Activated naive CD8-positive, alpha-beta T cell treated with anti-CD3 and anti-CD28 coated beads, Interleukin-2, amount 50 U/mL, for 24 hours (primary cell): ENCODE measurements at places on chromosomes 4 and X.

DNA sequence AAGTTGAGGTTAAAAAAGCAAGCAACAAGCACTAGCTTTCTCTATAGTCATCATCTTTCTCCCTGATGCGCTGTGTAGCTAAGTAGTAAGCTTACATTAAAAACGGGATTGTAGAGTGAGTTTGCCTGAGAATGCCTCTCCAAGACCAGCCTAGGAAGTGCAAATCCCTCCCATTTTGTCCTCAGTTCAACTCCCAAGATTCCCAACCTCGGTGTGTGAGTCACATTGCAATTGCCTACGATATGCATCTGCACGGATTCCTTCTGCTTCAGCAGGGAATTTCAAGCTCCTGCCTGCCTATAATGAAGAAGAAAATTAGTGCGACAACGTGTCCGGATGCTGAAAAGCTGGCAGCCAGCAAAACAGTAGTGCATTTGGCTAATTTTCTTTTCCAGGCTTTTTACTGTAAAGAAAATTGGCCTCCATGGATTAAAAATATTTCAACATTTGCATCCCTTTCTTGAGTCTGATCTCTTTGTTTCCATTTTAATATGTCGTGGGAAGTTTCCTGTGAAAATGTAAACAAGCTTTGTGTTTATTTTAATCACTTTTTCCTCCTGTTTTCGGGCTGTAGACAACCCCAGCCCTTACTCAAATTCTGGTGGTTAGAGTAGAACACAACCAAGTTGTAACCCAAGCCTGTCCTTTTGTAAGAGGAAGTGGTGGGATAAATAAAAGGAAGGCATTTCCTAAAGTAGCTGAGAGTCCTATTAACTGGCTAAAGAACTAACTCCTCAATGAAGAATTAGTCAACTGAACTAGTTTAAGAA lies 58.4 kb upstream of the TET2 start:
- no peak for DNase-seq
- H3K27me3 ChIP-seq, result peaks cover 8% of the 10 kb centered on the region
- H3K4me3 ChIP-seq, result no peak overlapping the region
- no peaks in the 10 kb centered on the region for H3K4me1 ChIP-seq
- peaks cover 2% of the 10 kb centered on the region for H3K36me3 ChIP-seq

DNA sequence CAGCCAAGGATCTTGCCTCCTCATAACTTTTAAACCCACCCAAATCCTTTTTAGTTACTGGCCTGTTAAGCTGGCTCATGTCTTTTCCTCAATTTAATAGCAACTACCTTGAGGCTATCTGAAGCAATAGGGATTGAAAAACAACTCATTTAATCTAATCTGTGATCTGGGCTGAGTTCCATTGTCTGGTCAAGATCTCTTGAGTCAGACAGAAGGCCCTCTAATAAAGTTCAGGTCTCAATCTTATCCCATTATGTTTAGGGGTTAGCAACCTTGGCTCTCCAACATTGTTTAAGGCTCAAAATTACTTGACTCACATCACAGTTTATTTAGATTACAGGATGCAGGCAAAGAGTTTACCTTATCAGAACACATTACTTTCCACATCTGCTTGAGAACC lies 436.1 kb downstream of the ANKRD50 start:
- no peaks in the 10 kb centered on the region for H3K36me3 ChIP-seq
- H3K27ac ChIP-seq, result no peak overlapping the region
- no peak for DNase-seq
- H3K4me1 ChIP-seq, result no peaks in the 10 kb centered on the region

DNA sequence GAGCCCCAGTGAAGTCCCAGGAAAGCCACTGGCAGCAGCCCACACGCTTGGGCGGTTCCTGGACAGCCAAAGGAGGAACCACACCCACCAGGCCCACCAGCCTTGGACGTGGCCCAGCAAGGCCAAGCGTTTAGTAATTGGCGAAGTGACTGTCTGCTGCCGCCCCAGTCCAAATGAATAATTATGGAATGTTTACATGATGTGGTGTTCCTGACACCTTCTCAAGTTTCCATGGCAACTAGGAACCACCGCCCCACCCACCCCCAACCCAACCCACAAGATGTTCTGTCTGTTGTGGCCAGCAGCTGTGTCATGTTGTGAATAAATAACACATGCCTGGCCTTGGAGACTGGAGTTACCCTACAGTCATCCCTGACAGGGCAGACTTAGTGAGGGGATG lies 22.3 kb downstream of the APLN start:
- no peak overlapping the region for H3K4me3 ChIP-seq
- H3K27me3 ChIP-seq, result no peaks in the 10 kb centered on the region
- DNase-seq, result no peak
- H3K27ac ChIP-seq, result no peak overlapping the region

GRCh38 chrX:64191281-64192010 lies 14.1 kb downstream of the AMER1 start:
- H3K4me3 ChIP-seq, result no peak overlapping the region
- no peaks in the 10 kb centered on the region for H3K27me3 ChIP-seq
- H3K36me3 ChIP-seq, result peaks cover 10% of the 10 kb centered on the region
- no peaks in the 10 kb centered on the region for H3K4me1 ChIP-seq

- DNase-seq, result no peak
- no peaks in the 10 kb centered on the region for H3K27me3 ChIP-seq
- H3K4me1 ChIP-seq, result no peaks in the 10 kb centered on the region
- H3K27ac ChIP-seq, result no peak overlapping the region
- H3K4me3 ChIP-seq, result no peak overlapping the region
- H3K36me3 ChIP-seq, result no peaks in the 10 kb centered on the region
These were observed 226.6 kb upstream of the PITX2 start for GRCh38 chr4:110849461-110849860.

DNA sequence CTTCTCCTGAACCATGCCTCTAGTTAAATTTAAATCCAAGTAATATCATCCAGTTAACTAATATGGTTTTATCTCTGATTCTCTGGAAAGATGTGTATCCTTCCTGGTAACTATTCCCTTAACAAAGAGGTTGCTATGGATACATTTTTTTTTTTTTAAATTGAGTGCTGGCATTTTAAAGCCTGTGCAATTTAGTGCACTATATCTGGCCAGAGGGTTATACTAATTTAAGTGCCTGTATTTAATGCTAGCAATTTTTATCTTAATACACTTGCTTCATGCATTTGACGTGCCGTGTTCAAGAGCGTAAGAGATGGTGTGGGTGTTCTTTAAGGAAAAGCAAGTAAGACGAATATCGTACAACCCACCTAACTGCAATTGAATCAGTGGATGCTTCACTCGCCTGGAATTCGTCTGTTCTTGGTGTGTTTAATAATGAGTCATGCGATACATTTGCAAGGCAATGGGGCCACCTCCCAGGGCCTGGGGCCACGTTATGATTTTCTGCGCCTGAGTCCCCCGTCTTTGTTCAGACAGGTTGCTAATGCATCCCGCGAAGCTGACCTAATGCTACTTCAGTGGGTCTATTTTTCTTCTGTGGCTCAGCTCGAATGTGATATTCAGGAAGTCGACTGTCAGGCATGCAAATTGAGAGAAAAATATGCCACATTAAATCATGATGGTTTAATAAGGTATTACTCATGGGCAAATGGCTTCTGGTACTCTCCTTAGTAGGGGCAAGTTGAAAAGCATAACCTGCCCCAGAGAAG lies 14.2 kb upstream of the MID1 start:
- H3K27me3 ChIP-seq, result peaks cover 3% of the 10 kb centered on the region
- no peak overlapping the region for H3K4me3 ChIP-seq

DNA sequence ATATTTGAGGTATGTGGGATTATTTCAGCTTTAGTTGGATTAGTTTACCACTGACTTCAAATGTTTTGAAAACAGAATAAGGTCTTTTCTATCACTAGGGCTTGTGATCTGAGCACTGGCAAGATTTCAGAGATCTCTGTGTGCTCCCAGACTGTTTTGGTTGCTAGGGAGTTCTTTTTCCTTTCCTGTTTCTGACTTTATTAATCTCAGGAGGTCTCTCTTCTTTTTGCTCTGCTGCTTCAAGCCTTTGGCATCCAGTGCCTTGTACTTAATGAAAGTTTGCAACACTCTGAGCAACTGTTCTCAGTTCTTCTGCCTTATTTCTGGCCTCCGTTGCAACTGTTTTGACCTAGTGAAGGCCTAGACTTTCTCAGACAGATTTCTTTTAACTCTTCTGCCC lies 32.1 kb upstream of the PAQR3 start:
- no peak overlapping the region for H3K4me3 ChIP-seq
- H3K27me3 ChIP-seq, result peaks cover 2% of the 10 kb centered on the region
- H3K27ac ChIP-seq, result no peak overlapping the region
- H3K36me3 ChIP-seq, result no peaks in the 10 kb centered on the region

DNA sequence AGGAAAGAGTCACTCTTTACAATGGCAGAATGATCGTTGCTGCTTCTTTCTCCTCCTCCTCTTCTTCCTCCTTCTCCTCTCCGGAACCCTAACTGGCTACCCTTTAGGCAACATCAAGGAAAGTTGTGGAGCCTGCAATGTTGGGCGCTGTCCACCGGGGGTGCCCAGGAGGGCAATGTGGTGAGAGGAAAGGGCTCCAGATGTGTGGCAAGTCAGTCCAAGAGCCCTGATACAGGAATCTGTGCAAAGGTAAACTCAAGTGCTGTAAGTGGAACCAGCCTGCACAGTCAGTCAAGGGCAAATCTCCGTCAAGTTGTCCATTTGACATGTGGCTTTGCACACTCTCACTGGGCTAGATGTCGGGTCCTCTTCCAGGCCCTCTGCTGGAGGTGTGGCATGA lies 2.8 kb downstream of the RTL5 start:
- no peak overlapping the region for H3K4me3 ChIP-seq
- H3K27ac ChIP-seq, result no peak overlapping the region
- no peaks in the 10 kb centered on the region for H3K36me3 ChIP-seq
- no peak for DNase-seq
- peaks cover 42% of the 10 kb centered on the region for H3K27me3 ChIP-seq

DNA sequence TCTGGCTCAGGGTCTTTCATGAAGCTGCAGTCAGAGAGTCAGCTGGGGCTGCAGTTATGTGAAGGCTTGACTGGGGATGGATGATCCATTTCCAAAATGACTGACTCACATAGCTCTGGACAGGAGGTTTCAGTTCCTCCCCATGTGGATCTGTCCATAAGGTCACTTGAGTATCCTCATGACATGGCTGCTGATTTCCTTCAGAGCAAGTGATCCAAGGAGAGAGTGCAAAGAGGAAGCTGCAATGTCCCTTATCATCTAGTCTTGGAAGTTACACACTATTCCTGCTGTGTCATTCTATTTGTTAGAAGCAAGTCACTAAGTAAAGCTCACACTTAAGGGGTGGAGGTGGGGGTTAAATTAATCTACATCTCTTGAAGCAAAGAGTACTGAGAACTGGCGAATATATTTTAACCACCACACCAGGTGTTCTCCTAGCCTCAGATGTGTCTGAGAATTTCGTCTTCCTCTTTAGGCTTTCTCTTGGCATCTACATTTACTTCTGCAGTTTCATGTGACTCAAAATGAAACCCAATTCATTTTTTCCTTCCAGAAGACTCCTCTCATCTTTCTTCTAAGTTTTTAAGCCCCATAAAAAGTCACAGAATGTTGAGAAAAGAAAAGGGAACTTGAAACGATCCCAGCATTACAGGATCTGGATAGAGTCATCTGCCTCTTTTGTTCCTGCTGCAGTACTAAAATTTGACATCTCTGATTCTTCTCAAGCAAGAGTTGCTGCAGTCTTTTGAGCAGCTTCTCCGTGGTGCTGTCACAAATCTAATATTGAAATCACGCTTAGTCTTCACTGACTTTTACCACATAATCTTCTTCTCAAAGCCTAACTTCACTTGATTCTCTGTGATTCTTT lies 3.8 kb upstream of the GRPR start:
- peak overlapping the region; percentile 56 for H3K27ac ChIP-seq
- peaks cover 6% of the 10 kb centered on the region for H3K27me3 ChIP-seq
- peaks cover 24% of the 10 kb centered on the region for H3K4me1 ChIP-seq

DNA sequence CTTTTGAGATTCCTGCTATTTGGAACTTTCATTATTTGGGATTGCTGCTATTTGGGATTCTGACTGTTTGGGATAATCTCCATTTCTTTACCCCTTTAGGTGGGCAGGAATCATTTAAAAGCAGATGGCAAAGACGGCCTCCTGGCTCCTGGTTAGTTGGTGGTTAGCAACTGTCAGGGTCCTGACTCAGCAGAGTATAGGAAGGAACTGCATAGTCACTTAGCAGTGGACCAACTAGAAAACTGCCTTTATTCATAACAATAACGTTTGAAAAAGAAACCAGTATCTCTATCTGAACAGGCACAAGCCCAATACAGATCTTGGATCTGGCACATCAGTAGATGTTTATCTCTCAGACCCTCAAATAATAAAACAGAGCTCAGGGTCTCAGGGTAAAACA lies 469.7 kb upstream of the FGF16 start:
- no peak overlapping the region for H3K27ac ChIP-seq
- H3K27me3 ChIP-seq, result peaks cover 4% of the 10 kb centered on the region
- no peaks in the 10 kb centered on the region for H3K4me1 ChIP-seq
- H3K36me3 ChIP-seq, result no peaks in the 10 kb centered on the region
- no peak overlapping the region for H3K4me3 ChIP-seq

DNA sequence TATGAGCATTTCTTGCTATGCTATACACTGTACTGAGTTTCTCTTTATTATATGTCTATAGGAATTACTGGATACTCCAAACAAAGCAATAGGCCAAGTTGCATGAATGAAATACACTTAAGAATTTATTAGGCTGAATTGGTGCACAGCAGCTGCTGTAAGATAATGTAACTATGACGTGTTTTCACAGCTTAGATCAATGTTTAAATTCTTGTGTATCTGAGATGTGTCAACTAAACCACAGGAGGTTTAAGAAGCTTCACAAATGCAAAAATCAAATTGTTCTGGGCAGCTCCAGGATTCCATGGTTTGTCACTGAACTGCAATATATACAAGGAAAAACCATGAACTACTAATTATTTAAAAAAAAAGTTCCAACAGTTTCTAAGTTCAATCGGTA lies 156.7 kb downstream of the MAPK10 start:
- H3K27me3 ChIP-seq, result no peaks in the 10 kb centered on the region
- H3K27ac ChIP-seq, result no peak overlapping the region
- no peak overlapping the region for H3K4me3 ChIP-seq
- H3K36me3 ChIP-seq, result no peaks in the 10 kb centered on the region
- H3K4me1 ChIP-seq, result no peaks in the 10 kb centered on the region

DNA sequence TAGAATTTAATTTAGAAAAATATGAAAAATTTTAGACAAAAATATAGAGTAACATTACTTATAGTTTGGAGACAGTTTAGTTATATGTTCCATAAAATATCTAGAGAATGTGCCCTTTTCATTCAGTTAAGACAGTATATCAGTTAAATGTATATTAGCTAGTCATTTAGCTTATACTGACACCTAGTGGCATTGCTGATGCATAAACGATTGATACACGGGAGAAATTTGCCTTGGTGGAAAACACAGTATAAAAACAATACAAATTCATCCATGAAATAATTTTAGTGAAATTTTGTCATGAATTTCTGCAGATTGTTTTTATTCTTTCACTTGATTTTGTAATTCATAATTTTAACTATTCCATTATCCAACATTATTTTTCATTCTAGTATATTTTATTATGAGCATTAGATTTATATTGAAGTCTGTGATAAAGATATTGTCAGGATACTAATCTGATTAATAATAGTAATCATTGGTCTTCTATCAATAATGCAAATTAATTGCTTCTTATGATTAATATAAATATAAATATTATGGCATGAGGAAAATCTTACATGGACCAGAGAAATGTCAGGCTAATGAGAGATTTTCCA lies 219.0 kb downstream of the TLL1 start:
- H3K27me3 ChIP-seq, result no peaks in the 10 kb centered on the region
- DNase-seq, result no peak
- no peaks in the 10 kb centered on the region for H3K36me3 ChIP-seq
- H3K4me3 ChIP-seq, result no peak overlapping the region
- H3K27ac ChIP-seq, result no peak overlapping the region
